RCC 7860 (cell line): ENCODE measurements at places on chromosomes 1 and 21.
A peak's percentile ranks its signal among the peaks of the same experiment; 100 is the strongest.

DNA sequence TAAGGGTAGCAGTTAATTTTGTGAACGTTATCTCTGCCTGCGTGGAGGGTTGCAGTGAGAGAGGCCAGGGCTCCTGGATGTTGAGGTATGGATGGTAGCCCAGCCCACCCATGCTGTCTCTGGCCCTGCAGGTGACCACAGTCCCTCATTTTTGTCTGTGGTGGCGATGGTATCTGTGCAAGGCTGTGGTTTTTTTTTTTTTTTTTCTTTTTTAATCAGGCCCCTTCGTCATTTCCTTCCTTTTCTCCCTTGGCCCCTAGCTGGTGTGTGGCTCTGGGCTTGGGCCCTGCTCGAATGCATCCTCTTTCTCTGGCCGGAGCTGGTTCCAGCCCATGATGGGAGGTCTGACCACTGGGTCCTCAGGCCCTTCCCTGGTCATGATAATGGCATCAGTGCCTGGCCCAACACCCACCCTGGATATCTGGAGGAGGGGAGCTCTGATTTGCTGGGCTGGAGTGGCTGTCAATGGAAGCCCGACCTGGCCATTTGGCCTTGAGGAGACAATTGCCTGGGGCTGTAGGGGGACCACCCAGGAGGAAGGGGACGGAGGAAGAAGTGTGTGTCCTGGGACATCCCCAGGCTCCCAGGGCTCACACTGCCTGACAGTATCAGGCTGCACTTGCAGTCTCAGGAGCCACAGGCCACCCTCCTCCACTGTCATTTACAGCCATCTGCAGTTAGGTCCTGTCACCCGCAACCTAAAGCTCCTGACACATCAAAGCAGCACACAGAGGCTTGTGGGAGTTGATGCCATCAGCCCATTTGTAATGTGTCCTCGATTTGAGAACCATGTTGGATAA is 8.1 kb upstream of the RNF187 start:
- DNase-seq, result no peak

DNA sequence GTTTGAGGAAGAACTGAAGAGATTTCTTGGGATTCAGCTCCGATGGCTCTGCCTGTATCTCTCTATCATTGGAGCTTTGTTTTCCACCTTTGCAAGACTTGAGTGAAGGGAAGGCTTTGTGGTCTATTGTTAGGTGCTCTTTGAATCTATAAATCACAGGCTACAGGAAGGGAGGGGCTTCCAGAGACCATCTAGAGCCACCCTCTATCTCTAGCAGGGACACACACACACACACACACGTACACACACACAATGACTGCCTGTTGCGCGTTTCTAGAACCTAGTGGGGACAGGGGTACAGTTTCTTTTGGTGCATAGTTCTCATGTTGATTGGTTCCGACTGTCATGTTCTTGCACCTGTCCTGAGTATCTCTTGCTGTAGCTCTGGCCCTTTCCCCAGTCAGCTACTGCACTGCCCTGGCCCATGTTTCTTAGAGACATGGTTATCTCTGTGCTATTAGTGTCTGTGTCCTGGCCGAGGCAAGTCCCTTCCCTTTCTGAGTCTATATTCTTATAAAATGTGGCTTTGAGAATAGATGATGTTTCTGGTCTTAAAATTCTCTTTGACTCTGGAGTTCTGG is 60.7 kb downstream of the MAN1C1 start:
- no peak for DNase-seq

DNA sequence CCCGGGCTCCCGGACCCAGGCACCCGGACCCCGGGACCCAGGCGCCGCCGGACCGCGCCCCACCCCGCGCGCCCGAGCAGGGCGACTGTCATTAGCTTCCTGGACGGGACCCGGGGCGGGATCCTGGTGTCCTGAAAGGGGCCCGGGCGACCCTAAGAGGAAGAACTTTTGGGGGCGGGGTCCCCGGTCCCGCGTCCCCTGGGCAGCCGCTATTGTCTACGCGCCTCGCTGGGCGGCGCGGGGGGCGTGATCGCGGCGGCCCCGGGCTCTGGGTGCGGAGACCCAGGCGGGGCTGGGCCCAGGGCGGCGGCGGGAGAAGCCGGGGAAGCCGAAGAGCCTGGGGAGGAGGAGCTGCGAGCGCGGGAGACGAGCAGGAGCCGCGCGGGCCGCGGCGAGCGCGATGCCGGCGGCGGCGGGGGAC is 465 bp downstream of the HUNK start:
- DNase-seq, result no peak

DNA sequence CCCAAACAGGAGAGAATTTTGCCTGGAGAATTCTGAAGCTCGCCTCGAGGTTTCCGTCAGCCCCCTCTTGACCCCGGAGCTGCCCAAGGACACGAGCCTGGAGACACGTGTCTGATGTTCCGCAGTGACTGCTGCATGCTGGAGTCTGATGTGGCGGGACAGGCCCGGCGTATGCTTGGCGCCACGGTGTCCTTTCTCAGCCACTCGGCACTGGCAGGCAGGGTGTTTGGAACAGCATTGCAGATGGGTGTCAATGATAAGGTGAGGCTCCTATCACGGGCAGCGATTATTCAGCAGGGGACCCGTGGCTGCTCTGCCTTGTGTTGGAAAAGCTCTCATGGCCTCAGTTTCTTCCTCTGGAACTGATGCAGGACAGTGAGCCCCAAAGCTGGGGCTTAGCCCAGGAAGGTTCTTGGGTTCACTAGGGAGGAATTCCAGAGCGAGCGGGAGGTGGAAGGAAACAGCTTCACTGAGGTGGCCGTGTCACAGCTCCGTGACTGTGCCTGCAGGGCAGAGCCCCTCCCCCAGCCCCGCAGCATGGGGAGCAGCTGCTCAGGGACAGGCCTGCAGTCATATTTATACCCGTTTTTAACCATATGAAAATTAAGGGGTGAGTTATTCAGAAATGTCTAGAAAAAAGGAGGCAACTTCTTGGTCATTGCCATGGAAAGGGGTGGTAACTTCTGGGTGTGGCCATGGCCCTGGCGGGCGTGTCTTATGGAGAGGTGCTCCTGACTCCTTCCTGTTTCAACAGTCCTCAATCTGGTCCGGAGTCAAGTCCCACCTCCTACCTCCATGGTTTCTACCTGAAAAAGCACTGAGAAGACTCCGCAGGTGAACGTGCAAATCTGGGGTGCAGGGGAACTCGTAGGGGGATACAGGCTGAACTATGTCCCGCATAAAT is 123.4 kb downstream of the SIK1 start:
- no peak for DNase-seq

- peak; percentile 35 for DNase-seq
These were observed 113.9 kb downstream of the ATP5PO start for GRCh38 chr21:33801424-33802405.

GRCh38 chr1:20521960-20522861 is 14.3 kb upstream of the MUL1 start:
- DNase-seq, result peak; percentile 49

- peak; percentile 87 for DNase-seq
These were observed 25.6 kb downstream of the LDLRAP1 start for GRCh38 chr1:25568834-25569596.

DNA sequence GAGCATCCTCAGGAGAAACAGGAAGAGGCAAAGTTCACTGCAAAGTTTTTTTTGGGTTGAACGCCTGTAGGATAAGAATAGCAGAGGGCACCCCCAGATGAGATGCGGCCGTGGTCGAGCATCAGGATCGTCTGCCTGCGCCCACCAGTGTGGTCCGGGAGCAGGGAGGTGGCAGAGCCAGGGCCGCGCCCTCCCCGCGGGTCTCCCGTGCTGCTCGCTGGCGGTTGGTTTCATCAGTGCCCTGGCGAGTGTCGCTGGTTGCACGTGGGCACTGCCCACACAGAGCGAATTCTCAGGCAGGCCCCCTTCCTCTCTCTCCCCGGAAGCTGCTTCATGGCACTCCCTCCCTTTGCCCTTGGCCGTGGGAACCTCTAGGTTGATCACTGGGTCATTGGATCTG is 120.0 kb downstream of the PCBP3 start:
- DNase-seq, result no peak

GRCh38 chr1:217553949-217554509 is 76.9 kb downstream of the GPATCH2 start:
- DNase-seq, result no peak

DNA sequence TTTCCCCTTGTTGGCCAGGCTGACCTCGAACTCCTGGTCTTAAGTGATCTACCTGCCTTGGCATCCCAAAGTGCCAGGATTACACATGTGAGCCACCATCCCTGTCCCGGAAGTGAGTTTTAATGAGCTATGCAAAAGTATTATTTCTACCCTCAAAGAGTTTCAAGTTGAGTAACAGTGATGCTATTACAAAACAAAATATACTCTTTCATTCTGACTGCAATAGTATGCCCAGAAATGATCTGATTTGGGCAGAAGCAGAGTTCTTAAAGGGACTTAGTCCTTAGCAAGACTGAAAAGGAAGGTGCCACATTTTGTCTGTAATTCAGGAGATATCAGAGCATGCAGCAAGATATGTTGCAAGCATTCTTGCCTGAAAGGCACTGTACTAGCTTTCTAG is 375.4 kb downstream of the NUF2 start:
- DNase-seq, result no peak

GRCh38 chr1:109357616-109358015 is 40.1 kb downstream of the SORT1 start:
- no peak for DNase-seq

- no peak for DNase-seq
These were observed 35.8 kb downstream of the PAX7 start for GRCh38 chr1:18666317-18666920.

DNA sequence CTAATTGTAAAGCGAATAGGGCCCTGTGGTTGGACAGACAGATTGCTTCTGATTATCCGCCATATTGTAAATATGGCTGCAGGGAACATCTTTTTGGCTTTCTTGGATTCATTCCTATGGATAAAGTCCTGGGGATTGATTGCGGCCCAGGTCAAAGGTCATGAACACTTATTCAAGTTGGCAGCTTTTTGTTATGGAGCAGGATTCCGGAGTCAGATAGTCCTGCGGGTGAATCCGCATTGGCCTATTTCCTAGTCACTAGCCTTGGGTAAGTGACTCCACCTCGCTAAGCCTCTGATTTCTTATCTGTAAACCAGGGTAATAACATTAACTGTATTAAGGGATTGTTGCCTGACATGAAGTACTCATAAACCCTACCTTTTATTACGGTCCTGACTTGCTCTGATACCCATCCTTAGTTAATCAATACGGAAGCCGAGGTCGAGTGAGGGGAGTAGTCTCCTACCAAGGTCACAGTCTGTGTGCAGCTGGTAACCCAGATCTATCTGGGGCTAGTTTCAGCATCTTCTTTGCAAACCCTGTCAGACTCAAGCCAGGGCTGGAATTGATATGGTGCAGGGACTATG is 31.7 kb downstream of the EDN2 start:
- DNase-seq, result no peak
